ENCODE measurements at places on chromosomes 1 and 21.
A peak's percentile ranks its signal among the peaks of the same experiment; 100 is the strongest.

DNA sequence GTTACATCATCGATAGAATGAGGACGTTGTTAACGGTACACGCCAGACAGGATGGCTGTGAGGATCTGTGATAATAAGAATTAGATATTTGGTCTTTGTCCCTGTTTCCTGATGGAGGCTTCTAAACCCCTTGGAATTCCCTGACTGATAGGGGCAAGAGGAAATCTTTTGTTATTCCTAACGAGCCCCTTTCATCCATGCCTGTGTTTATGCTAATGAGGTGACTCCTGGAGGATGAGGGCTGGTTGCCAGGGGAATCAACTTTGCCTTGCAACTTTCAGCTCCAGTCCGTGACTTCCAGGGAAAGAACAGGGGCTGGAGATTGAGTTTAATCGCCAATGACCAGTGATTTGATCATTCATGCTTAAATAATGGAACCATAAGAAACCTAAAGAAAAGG lies 39.3 kb upstream of the NLRP3 start:
- DNase-seq, result no peak

GRCh38 chr1:67463298-67463955 lies 33.2 kb upstream of the SERBP1 start:
- DNase-seq, result no peak

DNA sequence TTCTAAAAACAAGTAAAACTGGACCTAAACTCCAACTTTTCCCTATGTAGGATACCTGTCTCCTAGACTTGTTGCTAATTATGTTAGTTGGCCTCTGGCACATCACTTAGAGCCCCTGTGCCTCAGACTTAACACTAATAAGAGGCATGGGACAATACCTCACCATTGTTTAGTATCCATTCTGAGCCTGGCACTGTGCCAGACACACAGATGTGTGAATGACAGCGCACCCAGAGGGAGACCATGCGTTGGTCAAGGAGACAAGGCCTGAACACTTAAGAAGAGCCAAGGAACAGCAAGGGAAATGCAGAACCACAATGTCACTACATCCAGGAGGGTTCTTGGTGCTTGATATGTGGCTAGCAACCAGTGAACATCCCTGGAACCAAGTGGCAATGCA lies 189.1 kb downstream of the FGGY start:
- no peak for DNase-seq

- DNase-seq, result peak; percentile 97
Measured at GRCh38 chr1:54199765-54200518, at the start of the genes CYB5RL and MRPL37. TSS of gene CYB5RL (minus strand) at chr1:54200030. CDS start at chr1:54195616, 4,414 bp downstream. TSS of gene MRPL37 (plus strand) at chr1:54200167. CDS start at chr1:54200244, 77 bp downstream.

DNA sequence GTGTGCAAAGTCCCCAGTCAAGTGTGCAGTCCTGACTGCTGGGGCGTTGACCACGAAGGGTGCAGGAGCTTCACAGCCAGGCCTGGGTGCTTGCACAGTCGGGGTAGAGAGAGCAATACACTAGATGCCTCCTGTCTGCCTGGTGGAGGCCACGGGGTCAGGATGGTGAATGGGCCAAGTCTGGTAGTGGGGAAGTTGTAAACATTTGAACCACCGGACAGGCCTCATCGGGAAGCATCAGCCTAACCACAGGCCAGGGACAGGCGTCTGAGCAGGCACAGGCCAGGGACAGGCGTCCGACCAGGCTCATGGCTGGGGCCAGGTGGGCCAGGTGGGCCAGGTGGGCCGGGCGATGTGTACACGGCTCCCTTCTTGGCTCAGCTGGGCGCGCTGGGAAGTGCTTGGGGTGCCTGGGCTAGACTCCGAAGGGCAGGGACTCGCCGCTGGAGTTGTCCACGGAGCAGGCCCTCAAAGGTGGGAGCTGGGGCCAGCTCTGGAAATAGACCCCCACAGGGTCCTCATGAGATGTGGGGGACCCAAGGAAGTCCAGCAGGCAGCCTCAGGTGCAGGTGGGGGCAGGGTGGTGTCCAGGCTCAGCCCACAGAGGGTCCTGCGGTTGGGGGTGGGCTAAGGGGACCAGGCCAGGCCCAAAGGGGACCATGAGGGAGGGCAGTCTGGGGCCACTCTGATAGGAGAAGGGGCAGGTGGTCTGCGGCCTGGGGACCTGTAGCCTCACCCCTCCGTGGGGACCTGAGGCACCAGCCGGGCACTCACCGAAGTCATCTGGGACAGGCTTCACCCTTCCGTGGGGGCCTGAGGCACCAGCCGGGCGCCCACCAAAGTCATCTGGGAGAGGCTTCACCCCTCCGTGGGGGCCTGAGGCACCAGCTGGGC lies 15.0 kb downstream of the COL6A1 start:
- no peak for DNase-seq

GRCh38 chr21:38995731-38996130 lies 187.5 kb downstream of the PSMG1 start:
- no peak for DNase-seq

DNA sequence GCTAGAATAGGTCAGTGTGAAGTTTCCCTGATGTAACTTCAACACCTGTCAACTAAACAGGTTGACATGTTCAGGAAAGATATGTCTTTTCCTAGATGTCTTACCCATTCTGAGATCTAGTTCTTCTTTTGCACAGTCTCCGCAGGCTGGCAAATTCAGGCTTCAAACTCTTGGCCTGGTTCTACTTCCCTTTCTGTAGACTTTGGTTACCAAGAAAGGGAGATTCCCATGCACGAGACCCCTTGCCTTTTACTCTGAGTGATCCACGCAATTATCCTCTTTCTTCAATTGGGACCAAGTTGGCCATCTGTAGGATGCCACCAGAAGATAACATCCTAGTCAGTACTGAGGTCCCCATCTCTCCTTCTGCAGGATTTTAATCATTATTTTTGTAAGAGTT lies 2.0 kb downstream of the CFAP45 start:
- no peak for DNase-seq

DNA sequence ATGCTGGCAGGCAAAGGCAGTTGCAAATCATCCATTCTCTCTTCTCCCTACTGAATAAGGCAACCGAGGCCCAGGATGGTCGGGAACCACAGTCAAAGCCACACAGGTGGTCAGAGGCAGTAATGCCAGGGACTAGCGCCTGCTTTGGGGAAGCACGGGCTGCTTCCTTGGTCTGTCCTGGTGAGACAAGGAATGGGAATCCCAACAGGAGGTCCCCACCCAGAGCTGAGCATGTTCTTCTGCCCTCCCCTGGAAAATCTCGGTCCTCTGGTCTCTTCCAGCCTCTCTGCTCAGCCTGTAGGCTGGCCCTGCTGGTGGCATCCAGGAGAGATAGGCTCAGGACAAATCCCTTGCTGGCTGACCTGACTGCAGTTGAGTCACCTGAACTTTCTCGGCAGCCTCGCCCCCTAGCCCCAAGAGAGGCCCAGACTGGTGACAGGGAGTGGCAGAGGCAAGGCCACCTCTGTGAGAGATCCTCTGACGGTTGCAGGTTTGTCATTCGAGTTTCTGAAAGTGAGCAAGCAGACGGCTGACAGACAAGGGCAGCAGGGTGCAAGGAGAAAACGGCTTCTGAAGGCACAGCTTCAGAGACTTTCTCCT lies 5.8 kb downstream of the OLIG1 start:
- DNase-seq, result no peak

GRCh38 chr1:12486401-12487005 lies 131.5 kb downstream of the DHRS3 start:
- DNase-seq, result no peak

GRCh38 chr1:43529206-43529731 lies 1.4 kb upstream of the PTPRF start:
- peak; percentile 77 for DNase-seq

GRCh38 chr1:193677874-193678273 lies 491.5 kb upstream of the B3GALT2 start:
- DNase-seq, result no peak

DNA sequence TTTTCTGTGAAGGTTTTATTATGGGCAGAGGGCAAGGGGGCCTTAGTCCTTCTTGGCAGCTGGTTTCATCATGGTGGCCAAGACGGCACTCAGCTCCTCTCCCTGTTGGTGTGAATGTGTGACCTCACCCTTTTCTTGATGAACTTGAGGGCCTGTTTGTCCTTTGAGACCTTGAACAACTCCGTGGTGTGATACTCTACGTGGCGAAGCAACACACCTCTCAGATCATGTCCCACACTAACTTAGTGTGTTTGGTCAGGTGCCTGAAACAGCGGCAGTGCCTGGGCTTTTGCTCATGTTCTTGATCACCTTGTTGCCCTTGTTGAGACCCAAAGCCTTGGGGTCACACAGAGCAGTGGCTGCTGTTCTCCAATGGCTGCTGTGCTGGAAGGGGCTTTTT lies 13.4 kb downstream of the L1TD1 start:
- no peak for DNase-seq

GRCh38 chr1:187326557-187326956 lies 497.8 kb downstream of the PLA2G4A start:
- DNase-seq, result no peak

GRCh38 chr1:233045588-233045987 lies 95.2 kb downstream of the NTPCR start:
- DNase-seq, result no peak

DNA sequence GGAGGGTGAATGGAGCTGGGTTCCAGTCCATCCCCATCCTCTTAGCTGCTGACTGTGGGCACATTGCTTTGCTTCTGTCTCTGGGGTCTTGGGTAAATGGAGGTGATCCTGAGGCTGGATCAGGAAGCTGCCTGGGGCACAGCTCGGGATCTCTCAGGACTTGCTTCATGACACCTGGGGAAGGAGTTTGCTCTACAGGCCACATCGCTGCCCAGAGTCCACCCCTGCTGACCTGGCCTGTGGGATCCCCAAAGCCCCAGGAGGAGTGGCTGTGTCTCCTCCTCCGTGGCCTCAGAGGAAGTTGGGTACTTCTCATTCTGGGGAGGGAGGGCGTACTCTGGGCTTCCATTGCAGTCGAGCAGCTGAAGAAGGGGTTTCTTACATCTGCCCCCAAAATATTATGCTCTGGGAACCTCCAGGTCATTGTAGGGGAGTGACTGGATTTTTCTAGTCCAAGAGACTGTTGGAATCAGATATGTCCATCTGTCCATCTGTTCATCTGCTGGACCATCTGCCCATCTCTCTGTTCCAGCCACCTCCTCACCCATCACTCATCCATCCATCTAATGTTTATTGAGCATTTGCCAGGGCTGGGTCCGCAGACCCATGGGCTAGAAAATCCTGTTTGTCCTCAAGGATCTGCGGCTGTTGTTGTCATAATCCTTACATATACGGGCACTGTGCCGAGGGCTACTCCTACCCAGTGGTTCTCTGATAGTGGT lies 45.9 kb downstream of the ARHGEF10L start:
- DNase-seq, result no peak

GRCh38 chr1:29458737-29459619 lies 222.7 kb downstream of the PTPRU start:
- no peak for DNase-seq

DNA sequence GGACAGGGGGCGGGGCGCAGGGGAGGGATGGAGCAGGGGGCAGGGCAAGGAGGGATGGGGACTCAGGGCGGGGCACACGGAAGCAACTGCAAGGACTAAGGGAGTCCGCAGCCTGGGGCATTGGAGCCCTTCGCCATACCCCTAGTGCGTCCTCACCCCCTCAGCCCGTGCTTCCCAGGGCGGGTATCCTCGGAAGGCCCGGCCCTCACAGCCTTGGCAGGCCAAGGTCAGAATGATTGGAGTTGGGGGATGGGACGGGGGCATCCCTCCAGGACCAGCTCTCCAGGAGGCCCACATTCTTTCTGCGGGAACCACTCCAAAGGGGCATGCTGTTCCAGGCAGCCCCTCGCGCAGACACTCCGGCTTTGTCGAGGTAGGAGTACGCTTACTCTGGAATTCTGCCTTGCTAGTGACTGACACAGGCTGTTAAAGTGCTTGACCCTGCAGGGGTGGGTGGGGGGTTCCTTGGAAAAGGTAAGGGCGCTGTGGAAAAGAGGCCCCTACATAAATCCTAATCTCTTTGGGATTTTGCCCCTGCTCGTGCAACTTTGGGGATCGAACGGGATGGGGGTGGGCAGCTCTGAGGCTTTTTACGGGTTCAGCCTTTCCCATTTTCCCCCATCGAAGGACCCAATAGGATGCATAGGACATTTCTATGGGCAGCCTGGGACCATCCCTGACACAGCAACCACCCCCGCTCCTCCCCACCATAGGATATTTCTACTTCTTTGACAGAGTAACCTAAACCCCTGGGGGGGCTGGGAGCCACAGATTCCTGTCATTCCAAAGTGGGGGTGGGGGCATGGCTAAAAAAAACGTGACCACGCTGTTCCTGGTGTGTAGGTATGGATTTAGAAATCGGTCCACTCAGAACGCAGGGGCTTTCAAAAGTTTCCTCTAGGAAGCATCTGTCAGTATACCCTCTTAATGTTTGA lies 738 bp upstream of the TRIM11 start:
- no peak for DNase-seq

GRCh38 chr1:2413495-2414296 lies 1.3 kb upstream of the PEX10 start:
- no peak for DNase-seq

GRCh38 chr1:197618061-197618460 lies 157.2 kb downstream of the DENND1B start:
- DNase-seq, result no peak

- DNase-seq, result no peak
Measured at GRCh38 chr1:234307726-234308125, 65.5 kb upstream of the COA6 start.

- no peak for DNase-seq
Measured at GRCh38 chr21:35699361-35699760, 361.0 kb downstream of the SETD4 start.

DNA sequence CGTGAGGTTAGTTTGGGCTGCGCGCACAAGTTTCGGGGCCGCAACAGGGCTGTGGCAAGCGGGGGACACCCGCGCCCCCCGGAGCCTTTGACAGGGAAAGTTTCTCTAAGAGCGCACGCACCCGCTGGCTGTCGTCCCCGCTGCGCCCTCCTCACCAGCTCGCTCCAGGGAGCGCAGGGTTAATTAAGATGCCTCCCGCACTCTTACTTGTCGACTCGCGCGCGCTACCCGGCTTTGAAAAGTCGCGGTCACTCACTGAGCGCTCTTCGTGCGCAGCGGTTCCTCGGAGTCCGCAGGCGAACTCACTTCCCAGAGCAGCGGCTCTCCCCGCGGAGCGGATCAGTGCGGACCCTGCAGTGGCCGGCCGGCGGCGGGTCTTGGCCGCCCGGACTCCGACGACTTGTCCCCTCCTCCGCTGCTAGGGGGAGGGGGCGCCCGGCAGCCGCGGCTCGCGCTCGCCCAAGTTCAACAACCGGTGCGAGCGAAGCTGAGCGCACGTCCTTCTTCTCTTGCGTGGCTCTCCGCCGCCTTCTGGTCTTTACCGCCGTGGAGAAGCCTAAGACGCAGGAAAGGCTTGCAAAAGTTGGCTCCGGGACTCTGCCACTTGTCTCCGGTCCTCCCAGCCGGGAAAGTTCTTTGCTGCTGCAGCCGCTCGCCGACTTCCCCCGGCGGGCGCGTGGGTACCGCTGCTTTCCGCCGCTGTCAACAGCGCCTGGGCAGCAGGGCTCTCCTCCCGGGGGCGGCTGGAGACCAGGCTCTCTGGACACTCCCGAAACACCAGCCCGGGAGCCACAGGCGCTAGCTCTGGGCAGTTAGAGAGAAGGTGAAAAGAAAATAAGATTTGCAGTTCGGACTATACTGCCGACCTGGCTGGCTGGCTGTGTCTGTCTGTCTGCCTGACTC lies 506 bp downstream of the JUN start:
- no peak for DNase-seq

- DNase-seq, result no peak
Measured at GRCh38 chr21:29640080-29640508, 299.7 kb downstream of the GRIK1 start.

Data from H54 (cell line).